ENCODE measurements at places on chromosomes 7 and 10. TPM values are rescaled to one million over a fixed set of nuclear protein-coding genes. Genes with fewer than 3 reads are reported as not detected.

GRID1 gene
- total RNA-seq = 0.31 TPM

ANXA8 gene
- not detected for total RNA-seq

DNA sequence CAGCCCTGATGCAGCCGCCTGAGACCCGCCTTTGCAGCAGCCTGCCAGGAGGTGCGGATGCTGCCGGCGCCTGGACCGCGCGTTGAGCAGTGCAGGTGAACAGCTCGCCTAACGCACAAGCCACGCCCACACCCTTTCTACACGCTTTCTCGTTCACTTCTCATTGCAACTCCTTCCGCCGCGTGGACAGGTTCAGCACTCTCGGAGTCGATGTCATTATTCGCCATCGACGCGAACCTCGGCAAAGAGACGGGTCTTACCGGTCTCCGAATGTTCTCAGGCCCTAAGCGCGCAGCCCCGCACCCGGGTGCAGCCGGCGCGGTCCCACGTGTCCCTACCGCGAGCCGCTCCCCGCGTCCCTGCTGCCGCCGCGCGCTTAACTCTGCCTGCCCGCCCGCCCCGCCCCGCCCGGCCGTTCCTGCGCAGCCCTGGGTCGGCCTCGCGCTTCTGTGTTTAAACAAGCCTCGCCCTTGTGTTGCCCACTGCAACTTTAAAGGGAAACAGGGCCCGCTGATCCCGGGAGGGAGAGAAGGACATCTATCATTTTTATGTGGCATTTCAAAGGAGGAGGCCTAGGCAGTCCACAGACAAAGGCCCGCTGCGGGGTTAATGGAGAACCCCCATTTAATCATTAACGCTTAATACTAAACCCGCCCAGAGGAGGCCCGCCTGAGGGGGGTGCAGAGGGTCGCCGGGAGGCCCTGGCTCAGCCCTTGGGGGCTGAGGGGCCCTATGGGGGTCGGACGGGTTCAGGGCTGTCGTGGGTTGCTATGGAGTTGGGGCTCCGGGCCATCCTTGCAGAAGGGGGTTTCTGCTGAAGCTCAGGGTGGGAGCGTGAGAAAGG is 128.5 kb downstream of the WDR11 start:
- DNase-seq = peak; percentile 75
- H3K27me3 ChIP-seq = peaks cover 41% of the 10 kb centered on the region
- no peaks in the 10 kb centered on the region for H3K36me3 ChIP-seq

DNA sequence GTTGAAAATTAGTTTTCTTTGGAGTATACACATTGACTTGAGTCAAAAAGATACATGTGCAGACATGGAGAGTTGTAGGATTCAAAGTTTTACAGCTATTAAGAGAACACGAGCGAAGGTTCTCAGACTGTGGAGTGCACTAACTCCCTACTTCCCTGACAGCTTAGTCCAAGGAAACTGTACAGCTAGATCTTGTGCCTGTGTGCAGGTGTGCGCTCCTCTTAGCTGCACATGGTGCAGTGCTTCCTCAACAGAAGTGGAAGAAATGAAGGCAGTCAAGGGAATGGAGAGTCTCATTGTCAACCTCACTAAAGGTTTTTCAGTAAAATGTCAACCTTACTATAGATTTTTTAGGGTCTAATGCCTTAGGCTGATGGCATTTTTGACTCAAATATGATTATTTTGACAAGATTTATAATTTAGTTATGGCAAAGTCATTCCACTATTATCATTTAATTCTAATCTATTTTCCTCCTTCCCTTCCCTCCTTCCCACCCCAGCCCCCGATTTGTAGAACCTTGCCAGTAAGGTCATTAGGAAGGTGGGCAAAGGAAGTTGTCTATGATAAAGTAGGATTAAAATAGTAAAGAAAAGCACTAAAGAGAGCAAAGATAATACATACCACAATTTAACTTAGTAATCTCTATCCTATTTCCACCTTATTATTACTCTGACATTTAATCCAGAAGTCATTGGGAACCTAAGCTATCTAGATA is 13.6 kb downstream of the PDK4 start:
- no peaks in the 10 kb centered on the region for H3K27me3 ChIP-seq
- no peaks in the 10 kb centered on the region for H3K36me3 ChIP-seq
- no peak overlapping the region for H3K4me3 ChIP-seq
- DNase-seq = no peak
- no peaks in the 10 kb centered on the region for H3K4me1 ChIP-seq

GRCh38 chr10:75772153-75772887 is 340.9 kb downstream of the LRMDA start:
- H3K36me3 ChIP-seq = no peaks in the 10 kb centered on the region
- DNase-seq = no peak
- no peaks in the 10 kb centered on the region for H3K4me1 ChIP-seq
- no peak overlapping the region for H3K27ac ChIP-seq
- no peaks in the 10 kb centered on the region for H3K27me3 ChIP-seq

DNA sequence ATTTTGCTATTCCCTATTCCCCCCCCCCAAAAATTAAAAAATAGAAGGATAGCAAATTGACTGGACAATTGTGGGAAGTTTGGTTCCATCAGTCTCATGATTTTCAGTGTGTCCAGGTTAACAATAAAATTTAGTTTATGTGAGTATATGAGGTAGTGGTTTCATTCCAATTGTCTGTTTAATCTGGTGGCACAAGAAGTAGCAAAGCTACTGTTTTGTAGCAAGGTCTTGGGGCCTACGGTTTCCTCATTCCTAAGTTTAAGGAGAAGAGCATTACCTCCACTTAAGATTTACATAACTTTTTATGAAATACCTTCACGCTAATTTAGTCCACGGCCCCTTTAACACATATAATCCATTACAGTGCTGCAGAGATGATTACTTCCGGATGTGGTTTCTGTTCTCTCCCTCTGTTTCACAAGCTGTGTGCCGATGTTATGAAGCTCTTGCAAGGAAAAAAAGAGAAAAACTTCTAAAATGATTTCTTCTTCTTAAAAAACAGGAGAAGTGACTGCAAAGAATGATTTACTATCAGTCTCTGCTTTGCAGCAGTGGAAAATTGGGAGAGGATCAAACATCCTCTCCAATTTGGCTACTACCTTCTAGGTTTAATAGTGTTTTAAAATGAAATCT is 32.7 kb upstream of the NPVF start:
- H3K36me3 ChIP-seq = no peaks in the 10 kb centered on the region
- H3K27ac ChIP-seq = peak overlapping the region; percentile 34
- H3K27me3 ChIP-seq = peaks cover 4% of the 10 kb centered on the region
- no peak overlapping the region for H3K4me3 ChIP-seq
- no peak for DNase-seq
- H3K4me1 ChIP-seq = peaks cover 28% of the 10 kb centered on the region

- no peak for DNase-seq
- no peak overlapping the region for H3K4me3 ChIP-seq
These were observed 8.1 kb downstream of the ABHD11 start for GRCh38 chr7:73730485-73730884.

ATOH7 gene
- 0.93 TPM for total RNA-seq

- H3K4me3 ChIP-seq = no peak overlapping the region
- H3K27me3 ChIP-seq = no peaks in the 10 kb centered on the region
- H3K4me1 ChIP-seq = peaks cover 15% of the 10 kb centered on the region
- DNase-seq = no peak
- H3K36me3 ChIP-seq = no peaks in the 10 kb centered on the region
- H3K27ac ChIP-seq = no peak overlapping the region
These were observed 121.7 kb downstream of the MDFIC start for GRCh38 chr7:115043605-115044004.

- H3K27me3 ChIP-seq = no peaks in the 10 kb centered on the region
- peaks cover 4% of the 10 kb centered on the region for H3K36me3 ChIP-seq
- no peak for DNase-seq
These were observed 229.0 kb upstream of the STK17A start for GRCh38 chr7:43353902-43354301.

RARRES2 gene
- 0.19 TPM for total RNA-seq

DNA sequence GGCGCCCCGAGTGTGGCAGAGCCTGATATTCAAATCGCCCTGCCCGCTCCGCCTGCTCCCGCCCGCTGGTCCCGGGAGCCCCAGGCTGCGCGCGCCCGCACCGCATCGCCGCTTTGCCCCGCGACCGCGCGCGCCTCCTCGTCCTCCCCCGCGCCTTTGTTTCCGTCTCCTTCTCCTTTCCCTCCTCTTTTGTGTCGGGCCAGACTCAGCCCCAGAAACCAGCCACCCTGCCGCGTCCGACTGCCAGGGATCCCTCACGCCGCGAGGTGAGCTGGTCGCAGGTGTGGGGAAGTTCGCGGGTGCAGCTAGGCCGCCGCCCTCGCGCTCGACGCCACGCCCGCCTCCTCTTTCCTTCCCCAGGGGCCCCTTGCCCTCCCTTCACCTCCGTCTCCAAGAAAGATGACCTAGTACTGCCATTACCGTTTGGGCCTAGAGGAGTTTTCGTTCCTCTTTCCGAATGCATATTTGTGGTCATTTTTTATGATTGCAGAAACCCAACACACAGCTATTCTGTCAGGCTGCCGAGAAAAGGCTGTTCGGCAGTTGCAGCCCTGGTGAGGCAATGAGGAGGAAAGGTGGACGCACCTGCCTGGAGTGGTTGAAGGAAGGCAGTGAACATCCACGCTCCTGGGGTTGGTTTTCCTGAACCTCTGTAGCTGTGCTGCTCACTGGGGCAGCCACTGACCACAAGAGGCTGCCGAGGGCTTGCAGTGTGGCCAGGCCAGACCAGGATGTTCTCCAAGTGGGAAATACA is 107.3 kb downstream of the SNX10 start:
- H3K27ac ChIP-seq = peak overlapping the region; percentile 36
- no peaks in the 10 kb centered on the region for H3K36me3 ChIP-seq
- H3K4me1 ChIP-seq = peaks cover 29% of the 10 kb centered on the region
- H3K4me3 ChIP-seq = peak overlapping the region; percentile 71
- peak; percentile 90 for DNase-seq

DNA sequence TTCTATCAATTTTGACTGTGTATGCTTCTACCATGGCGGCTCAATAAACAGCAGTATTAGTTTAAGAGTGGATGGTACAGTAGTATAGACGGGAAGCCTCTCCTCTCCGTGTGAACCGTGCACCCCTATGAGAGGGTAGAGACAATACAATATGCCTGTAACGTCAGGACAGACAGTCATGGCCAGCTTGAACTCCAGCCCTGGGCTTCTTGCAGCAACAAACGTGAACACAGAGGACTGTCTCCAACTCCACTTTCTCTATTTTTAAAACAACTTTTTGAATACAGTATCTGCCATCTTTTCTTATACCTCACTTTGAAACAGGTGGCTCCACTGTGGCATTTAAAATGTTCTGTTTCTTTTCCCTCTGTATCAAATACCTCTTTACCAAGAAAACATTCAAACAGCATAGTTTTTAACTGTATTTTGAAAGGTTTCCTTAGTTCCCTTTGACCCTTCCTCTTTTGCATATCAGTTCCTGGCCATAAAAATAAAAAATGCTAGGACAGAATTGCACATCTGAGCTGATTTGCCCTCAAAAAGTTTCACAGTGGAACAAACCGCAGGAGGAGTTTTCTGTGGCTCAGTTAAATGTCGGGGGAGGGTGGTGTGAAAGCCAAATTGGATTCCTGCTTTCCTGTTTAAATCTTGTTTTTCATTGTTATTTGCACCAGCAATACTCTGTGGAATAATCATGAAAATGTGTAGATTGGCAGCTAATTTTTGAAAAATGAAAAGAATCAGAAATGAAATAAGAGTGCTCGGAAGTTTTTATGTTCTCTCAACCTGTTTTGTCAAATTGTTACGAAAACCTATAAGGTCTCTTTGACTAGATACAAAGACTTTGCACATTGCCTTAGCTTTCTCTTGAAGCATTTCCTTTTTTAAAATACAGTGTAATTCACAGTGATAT is 8.0 kb downstream of the IKZF1 start:
- H3K36me3 ChIP-seq = no peaks in the 10 kb centered on the region
- DNase-seq = no peak
- H3K4me3 ChIP-seq = no peak overlapping the region
- H3K27me3 ChIP-seq = peaks cover 16% of the 10 kb centered on the region
- no peak overlapping the region for H3K27ac ChIP-seq

DNA sequence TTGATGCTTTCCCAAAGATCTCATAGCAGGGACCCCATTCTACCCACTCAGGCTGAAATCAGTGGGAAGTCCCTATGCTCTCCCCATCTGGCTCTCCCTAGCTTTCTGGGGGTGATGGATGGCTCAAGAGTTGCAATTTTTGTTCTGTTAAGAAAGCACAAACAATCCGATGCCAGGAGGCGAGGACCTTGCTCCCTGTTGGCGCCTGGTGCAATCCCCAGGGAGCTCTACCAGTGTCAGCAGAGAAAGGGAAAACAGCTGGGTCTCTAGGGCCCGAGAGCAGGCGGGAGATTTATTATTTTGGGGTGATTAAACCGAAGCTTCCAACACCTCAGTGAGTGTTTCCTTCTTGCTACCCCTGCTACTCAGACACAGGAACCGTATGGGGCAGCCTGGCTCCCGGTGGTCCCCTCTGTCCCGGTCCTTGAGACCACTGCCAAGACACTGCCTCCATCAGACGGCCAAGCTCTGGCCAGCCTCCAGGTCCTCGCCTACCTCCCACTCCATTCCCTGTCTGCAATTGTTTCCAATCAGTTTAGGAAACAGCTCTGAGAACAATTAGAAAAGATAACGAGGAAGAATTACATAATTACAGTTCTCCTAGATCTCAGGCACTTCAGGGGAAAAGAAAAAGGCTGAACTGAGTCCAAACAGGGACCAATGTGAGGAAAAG is 147.9 kb downstream of the PLXNA4 start:
- H3K4me1 ChIP-seq = peaks cover 22% of the 10 kb centered on the region
- H3K27me3 ChIP-seq = no peaks in the 10 kb centered on the region
- H3K4me3 ChIP-seq = no peak overlapping the region
- no peak overlapping the region for H3K27ac ChIP-seq

DNA sequence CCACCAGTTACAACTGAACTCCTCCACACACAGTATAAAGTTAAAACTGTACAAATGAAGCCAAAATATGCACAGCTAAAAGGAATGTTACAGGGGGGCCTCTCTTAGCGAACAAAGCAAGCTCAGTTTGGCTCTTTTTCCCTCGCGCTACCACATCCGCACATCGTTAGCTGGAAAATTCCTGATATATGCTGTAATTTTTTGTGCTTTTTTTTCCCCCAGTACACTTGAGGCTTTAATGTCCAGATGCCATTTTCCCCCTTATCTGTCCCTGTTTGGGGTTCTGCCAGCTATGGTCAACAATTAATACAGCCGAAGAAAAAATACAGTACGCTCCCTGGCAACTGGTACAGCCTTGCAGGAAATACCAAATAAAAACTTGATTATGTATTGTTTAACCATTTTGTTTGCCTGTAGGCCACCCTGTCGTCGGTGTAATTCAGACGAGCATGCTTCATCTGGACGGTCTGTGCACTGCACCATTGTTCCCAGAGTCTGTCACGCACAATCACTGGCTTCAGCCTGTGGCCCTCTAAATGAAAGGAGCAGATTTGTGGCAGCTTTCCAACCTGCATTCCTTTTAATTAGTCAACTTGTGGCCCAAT is 108.1 kb upstream of the FAM133B start:
- no peaks in the 10 kb centered on the region for H3K27me3 ChIP-seq
- H3K36me3 ChIP-seq = no peaks in the 10 kb centered on the region
- peak; percentile 13 for DNase-seq
- H3K4me3 ChIP-seq = no peak overlapping the region
- no peak overlapping the region for H3K27ac ChIP-seq

DNA sequence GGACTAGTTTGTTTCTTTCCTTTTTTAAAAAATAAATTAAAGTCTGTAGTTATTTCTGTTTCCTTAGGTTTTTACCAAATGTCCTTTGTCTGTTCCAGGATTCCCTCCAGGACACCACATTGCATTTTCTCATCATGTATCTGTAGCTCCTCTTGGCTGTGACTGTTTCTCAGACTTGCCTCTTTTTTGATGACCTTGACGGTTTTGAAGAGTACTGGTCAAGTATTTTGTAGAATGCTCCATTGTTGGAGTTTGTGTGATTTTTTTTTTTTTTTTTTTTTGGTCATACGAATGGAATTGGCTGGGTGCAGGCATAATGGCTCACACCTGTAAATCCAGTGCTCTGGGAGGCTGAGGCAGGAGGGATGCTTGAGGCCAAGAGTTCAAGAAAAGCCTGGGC is 127.1 kb upstream of the BMPER start:
- no peak overlapping the region for H3K27ac ChIP-seq
- H3K4me3 ChIP-seq = no peak overlapping the region
- H3K36me3 ChIP-seq = no peaks in the 10 kb centered on the region
- H3K4me1 ChIP-seq = peaks cover 9% of the 10 kb centered on the region

Data from neural progenitor cell (in vitro differentiated cells).